ENCODE measurements at places on chromosomes 7 and 10.

GRCh38 chr10:77741746-77742145 lies 104.1 kb upstream of the KCNMA1 start:
- no peak for DNase-seq

DNA sequence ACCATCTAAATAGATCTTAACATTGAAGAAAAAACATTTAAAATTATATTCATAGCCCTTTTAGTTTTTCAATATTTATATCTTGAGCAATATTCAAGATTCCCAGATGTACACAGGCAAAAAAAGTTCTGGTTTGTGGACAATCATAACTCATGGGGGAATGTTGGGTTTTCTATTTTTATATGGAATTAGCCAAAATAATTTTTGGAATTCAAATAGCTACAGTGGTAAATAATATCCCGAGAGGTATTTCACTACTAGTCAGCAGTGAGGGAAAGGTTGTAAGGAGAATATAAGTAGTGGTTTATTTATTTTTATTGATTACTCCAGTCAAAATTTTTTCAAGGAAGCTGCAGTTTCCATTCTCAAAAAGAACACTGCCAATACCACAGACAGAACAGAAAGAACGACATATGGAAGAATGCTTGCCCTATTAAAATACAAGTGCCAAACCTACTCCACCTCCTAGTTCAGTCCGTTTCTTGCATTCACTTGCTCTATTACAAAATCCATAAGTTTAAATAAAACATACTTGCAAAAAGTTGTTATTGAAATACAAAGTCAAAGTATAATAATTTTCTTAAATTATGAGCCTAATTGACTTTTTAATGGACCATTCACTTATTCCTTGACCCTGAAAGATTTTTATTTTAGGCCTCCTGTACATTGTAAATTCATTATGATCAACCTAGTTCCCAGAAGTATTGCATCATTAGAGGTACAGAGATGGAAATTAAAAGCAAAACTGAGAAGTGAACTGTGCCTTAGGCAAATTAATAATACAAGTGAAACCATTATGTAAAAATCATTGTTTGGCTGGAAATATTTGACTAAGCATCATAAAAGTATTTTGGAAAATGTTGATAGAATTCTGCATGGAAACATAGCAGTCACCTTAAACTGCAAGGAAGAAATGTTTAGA lies 533.2 kb downstream of the PARD3 start:
- DNase-seq = no peak

DNA sequence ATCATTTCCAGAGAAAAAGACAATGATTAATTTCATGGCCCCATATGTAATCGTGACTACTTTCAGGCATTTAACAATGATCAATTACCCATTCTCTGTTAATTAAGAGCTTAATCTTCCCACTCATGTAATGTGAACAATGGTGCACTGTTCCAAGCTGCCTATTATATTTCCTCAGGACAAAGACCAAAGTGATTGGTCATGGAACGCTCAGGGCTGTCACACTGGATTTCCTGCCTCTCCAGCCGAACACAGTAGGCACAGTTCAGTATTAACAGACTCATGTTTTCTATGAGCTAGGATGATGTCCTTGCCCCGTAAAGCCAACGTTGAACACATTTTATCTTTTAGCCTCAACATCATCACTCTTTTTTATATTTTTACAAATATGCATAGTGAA lies 142.7 kb upstream of the FZD8 start:
- DNase-seq = no peak

GRCh38 chr10:58086144-58086762 lies 181.4 kb downstream of the IPMK start:
- no peak for DNase-seq

DNA sequence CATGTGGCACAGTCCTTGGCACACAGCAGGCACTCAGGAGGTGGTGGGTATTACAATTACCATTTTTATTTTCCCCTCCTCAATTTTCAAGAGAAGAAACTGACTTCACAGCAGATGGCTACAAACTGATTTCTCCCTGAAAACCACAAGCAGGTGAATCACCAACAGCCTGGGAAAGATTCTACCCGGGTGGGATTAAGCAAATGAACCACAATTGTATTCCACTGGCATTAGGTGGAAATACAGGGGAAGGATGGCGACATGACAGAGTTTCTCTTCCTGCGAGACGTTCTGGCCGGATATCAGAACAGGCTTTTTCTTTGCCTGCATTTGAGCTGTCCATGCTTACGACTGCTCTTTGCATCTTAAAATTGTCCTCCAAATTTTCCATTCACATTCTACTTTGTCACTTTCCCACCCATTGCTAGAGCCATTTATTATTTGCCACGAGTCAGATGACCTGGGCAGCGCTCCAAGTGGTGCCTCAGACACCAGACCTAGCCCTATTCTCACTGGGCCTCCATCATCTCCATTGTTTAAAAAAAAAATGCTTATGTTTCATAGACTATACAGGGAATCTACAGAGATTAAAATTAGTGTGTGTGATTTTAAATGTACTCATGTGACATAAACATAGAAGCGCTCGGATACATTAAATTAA lies 4.6 kb downstream of the DENND11 start:
- no peak for DNase-seq

DNA sequence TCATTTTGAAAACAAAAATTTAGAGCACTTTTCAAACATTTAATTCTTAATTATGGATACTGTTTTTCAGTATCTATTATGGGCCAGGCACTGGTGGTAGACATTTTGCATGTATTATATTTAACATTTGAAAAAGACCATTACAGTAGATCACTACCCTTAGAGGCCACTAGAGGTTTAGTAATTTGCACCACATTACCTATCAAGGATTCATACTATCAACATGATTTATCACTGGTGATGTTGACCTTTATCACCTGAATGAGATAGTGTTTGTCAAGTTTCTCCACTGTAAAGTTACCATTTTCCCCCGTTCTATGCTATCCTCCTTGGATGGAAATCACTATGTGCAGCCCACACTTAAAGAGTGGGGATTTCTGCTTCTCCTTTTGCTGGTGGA lies 4.4 kb upstream of the SNX13 start:
- no peak for DNase-seq

DNA sequence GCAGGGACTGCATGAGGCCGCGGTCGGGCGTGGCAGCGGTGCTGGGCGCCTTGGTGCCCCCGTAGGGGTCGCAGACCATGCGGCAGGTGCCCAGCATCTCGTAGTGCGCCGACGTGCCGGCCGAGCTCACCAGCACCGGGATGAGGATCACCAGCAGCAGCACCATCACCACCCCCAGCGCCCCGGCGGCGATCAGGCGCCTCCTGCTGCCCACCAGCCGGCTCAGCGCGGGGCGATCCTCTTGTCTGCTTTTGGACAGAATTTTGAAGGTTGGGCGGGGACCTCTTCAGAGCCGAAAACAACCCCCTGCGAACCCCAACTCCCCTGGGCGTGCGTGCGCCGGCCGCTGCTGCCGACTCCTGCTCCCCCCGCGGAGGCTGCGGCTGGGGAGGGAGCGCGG lies 779 bp downstream of the C1QL3 start:
- peak; percentile 82 for DNase-seq

DNA sequence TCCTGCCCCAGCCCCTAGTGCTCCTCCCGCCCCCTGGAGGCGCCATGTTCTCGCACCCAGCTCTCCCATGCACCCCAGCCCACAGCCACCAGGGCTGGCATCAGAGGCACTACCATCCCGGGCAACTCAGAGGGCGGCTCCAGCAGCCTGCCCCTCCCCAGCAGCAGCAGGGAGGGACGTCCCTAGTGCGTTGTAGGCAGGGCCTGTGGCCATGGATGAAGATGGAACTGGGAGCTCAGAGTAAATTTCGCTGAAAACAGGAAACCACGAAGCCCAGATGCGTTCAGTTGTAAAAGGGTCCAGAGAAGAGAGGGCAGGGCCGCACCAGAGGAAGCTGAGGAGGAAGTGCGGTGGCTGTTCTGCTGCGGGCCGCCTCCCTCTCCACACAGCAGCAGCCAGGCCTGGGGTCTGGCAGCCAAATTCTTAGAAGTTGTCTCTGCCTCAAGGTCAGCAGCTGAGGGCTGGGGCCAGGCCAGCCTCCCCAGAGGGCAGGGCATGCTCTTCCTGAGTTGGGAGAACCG lies 24.6 kb downstream of the VSIR start:
- peak; percentile 93 for DNase-seq

- no peak for DNase-seq
Measured at GRCh38 chr10:119282446-119282845, 75.1 kb downstream of the GRK5 start.

GRCh38 chr10:2700626-2701305 lies 366.6 kb upstream of the PFKP start:
- no peak for DNase-seq

GRCh38 chr7:130929896-130930659 lies 196.1 kb upstream of the KLF14 start:
- DNase-seq = no peak

Data from posterior vena cava (tissue), 2 donors.